ENCODE measurements at places on chromosomes 5 and 9.

DNA sequence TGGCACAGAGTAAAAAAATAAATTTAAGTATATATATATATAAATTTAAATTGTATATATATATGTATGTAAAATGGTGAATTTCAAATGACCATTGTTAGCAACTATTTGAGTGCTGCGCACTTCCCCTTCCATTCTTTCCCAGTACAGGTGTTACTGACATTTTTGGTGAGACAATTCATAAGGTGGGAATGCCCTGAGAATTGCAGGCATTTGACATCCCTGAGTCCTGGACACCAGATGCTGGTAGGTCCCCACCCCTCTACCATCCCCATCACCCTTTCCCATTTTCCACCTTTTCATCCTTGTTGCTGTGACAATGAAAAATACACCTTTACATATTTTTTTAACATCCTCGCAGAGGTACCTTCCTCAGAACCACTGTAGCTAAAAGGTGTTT is 91.6 kb downstream of the SLC1A3 start:
- no peak for DNase-seq
- peak overlapping the region; percentile 26 for H3K27ac ChIP-seq
- no peaks in the 10 kb centered on the region for H3K27me3 ChIP-seq
- H3K4me1 ChIP-seq = peaks cover 41% of the 10 kb centered on the region
- H3K36me3 ChIP-seq = no peaks in the 10 kb centered on the region
- H3K4me3 ChIP-seq = no peak overlapping the region

DNA sequence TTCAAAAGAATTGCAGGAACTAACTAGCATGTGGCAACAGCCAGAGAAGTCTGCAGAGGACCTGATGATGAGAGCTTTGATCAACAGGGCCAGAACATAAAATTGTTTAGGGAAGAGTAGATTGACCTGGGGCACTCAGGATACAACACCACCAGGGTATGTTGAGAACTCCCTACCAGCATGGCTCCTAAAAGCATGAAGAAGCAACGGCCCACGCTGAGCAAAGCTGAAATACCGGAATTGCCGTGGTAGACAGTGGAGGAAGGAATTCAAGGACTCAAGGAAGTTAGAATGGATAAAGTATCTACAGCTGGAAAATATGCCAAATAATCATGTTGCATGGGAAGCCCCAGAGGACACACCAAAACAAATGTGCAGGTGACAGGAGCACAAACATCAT is 31.6 kb downstream of the DROSHA start:
- H3K27me3 ChIP-seq = no peaks in the 10 kb centered on the region
- H3K27ac ChIP-seq = no peak overlapping the region
- DNase-seq = no peak
- peaks cover 68% of the 10 kb centered on the region for H3K36me3 ChIP-seq
- no peak overlapping the region for H3K4me3 ChIP-seq

GRCh38 chr5:35069188-35069587 is 21.4 kb upstream of the AGXT2 start:
- peaks cover 6% of the 10 kb centered on the region for H3K36me3 ChIP-seq
- no peak for DNase-seq
- H3K27me3 ChIP-seq = peaks cover 19% of the 10 kb centered on the region
- H3K4me3 ChIP-seq = no peak overlapping the region
- peaks cover 14% of the 10 kb centered on the region for H3K4me1 ChIP-seq
- no peak overlapping the region for H3K27ac ChIP-seq

DNA sequence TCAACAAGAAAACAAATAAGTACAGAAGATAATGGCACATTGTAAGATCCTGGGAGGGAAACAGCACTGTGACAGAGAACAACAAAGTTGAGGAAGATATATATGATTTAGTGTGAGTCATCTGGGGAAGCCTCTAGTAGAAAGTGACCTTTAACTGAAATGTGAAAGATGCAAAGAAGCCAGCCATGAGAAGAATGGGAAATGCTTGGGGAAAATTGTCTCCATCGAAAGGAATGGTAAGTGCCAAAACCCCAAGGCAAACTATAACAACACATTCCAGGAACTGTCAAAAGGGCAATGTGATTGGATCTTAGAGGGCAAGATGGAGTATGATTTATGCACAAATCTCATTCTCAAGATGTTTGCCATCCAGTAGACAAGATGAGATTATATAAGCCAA is 537.8 kb upstream of the BRINP1 start:
- H3K4me1 ChIP-seq = no peaks in the 10 kb centered on the region
- no peak for DNase-seq
- no peaks in the 10 kb centered on the region for H3K36me3 ChIP-seq

DNA sequence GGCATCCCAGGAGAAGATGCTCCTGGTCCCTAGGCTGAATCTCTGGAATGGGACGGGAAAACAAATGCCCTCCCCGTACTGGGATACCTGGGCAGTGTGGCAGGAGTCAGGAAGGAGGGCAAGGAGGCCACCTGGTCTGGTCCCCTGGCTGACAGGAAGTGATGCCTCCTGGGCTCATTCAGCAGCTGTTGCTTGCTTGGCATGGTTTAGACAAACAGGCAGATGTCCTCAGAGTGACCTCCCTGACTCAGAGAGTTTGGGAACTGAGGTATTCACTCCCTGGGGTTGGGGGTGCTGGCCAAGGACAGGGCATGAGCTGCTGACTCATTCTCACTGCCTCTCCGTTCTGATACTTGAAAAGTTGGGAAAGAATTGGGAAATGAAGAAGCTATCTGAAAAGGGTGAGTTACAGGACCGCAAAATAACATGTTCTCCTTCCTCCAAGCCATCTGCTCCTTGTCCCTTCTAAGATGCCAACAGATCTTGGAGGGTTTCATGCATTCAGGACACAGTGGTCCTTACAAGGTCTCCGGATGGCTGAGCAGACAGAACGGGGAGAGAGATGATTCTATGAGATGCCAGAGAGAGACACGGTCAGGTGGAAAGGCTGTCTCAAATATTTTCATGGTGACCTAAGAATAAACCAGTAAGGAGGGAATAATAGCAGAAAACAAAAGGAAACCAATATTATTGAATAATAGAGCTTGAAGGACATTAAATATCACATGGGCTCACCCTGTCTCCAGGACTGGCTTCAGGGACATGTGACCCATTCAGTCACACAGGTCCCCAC is 534.5 kb downstream of the BNC2 start:
- no peak overlapping the region for H3K27ac ChIP-seq
- no peaks in the 10 kb centered on the region for H3K4me1 ChIP-seq
- H3K27me3 ChIP-seq = no peaks in the 10 kb centered on the region
- DNase-seq = no peak

GRCh38 chr5:76021936-76022584 is 61.1 kb upstream of the SV2C start:
- H3K36me3 ChIP-seq = no peaks in the 10 kb centered on the region
- no peak overlapping the region for H3K27ac ChIP-seq
- H3K27me3 ChIP-seq = peaks cover 21% of the 10 kb centered on the region
- DNase-seq = no peak

GRCh38 chr5:173920866-173921555 is 32.9 kb downstream of the CPEB4 start:
- no peak overlapping the region for H3K4me3 ChIP-seq
- no peaks in the 10 kb centered on the region for H3K27me3 ChIP-seq
- peak overlapping the region; percentile 25 for H3K27ac ChIP-seq
- no peak for DNase-seq
- peaks cover 32% of the 10 kb centered on the region for H3K4me1 ChIP-seq

- peaks cover 5% of the 10 kb centered on the region for H3K4me1 ChIP-seq
- no peaks in the 10 kb centered on the region for H3K27me3 ChIP-seq
- peaks cover 5% of the 10 kb centered on the region for H3K36me3 ChIP-seq
- no peak for DNase-seq
Measured at GRCh38 chr5:89769975-89770374, 639.6 kb downstream of the CETN3 start.

- H3K4me3 ChIP-seq = peak overlapping the region; percentile 85
- no peaks in the 10 kb centered on the region for H3K36me3 ChIP-seq
- H3K4me1 ChIP-seq = peaks cover 96% of the 10 kb centered on the region
- no peak for DNase-seq
- H3K27ac ChIP-seq = peak overlapping the region; percentile 99
- H3K27me3 ChIP-seq = no peaks in the 10 kb centered on the region
Measured at GRCh38 chr9:124214596-124215367, 43.0 kb upstream of the NEK6 start.

- H3K36me3 ChIP-seq = no peaks in the 10 kb centered on the region
- no peak overlapping the region for H3K27ac ChIP-seq
- peaks cover 2% of the 10 kb centered on the region for H3K4me1 ChIP-seq
- no peak overlapping the region for H3K4me3 ChIP-seq
Measured at GRCh38 chr9:76697081-76697480, 67.2 kb upstream of the PCA3 start.

GRCh38 chr9:131045300-131046092 is 36.5 kb downstream of the LAMC3 start:
- no peak overlapping the region for H3K4me3 ChIP-seq
- H3K27me3 ChIP-seq = no peaks in the 10 kb centered on the region
- no peaks in the 10 kb centered on the region for H3K36me3 ChIP-seq
- no peak for DNase-seq

Data from naive B cell (primary cell).